ENCODE measurements at places on chromosomes 2 and 18.

GRCh38 chr18:48137374-48138081 lies 207.1 kb upstream of the SMAD2 start:
- no peak for DNase-seq

- DNase-seq: no peak
Measured at GRCh38 chr2:11024259-11024645, 112.5 kb downstream of the KCNF1 start.

DNA sequence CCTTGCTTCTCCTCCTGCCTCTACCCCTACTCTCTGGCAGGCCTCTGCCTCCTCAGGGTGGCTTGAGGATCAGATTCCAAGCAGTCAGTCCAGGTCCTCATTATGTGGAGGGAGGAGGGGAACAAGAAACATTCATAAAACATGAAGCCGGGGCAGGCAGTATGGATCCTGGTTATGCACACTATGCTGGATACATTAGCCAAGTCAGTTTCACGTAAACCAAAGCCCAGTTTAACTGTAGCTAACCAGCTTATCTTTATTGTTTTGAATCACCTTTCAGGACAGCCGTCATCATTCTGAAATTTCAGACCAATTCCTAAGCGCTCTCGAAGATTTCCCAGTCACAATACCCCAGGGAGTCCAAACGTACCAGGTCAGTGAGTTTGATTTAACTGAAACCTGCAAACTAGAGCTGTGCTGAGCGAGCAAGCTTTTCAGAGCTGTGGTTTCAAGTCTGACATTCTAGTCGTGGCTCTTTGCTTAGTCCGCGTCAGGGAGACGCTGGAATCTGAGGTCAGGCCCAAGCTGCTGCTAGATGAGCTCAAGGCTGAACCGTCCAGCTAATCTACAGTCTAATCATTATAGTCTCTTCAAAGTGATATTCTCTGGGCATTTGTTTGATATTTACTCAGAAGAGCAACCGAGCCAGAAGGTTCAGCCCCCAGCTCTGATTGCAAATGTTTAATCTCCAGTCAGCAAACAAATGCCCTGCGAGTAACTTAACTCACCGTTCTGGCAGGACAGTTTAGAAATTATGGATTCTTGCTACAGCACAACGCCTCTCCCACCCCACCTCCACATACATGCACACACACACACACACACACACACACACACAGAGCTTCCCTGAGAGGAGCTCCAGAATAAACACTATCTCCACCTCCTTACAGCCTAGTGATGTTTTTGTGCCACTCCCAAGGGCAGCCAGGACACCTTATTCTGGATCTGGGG lies 63.8 kb upstream of the BZW1 start:
- no peak for DNase-seq

- no peak for DNase-seq
Measured at GRCh38 chr2:205448189-205448588, 234.1 kb upstream of the NRP2 start.

GRCh38 chr2:184507254-184507653 lies 91.1 kb upstream of the ZNF804A start:
- no peak for DNase-seq

GRCh38 chr2:84904717-84905174 lies 710 bp upstream of the TMSB10 start:
- DNase-seq: peak; percentile 65

GRCh38 chr2:205571360-205571959 lies 110.8 kb upstream of the NRP2 start:
- DNase-seq: no peak

DNA sequence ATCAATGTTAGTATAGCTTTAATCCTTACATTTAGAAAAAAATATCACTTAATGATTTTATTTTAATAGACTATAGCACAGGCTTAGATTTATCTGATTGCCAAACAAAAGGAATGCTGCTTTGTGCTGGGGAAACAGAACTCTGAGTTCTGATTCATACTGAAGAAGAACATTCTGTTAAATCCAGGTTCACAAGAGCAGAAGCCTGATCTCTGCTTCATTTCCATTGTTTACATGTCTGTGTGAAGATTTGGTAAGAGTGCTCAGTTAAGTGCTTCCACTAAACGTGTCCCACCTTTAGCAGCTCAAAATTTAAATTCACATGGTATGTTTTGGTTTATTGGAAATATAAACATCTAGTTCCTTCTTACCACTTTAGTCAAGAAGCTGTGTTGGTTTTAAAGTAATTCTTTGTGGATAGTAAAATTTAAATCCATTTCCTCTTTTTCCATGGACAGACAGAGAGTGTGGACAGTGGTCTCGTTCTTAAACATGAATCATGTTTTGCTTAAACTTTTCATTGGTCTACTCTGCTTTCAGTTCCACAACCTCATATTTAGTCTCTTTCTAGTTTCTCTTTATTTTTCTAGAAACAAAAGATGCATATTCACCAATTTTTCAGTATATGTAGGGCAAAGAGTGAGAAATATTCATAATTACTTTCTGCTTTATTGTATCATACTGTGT lies 59.1 kb downstream of the NYAP2 start:
- DNase-seq: no peak

- DNase-seq: no peak
Measured at GRCh38 chr2:60079562-60079961, 473.9 kb downstream of the BCL11A start.

DNA sequence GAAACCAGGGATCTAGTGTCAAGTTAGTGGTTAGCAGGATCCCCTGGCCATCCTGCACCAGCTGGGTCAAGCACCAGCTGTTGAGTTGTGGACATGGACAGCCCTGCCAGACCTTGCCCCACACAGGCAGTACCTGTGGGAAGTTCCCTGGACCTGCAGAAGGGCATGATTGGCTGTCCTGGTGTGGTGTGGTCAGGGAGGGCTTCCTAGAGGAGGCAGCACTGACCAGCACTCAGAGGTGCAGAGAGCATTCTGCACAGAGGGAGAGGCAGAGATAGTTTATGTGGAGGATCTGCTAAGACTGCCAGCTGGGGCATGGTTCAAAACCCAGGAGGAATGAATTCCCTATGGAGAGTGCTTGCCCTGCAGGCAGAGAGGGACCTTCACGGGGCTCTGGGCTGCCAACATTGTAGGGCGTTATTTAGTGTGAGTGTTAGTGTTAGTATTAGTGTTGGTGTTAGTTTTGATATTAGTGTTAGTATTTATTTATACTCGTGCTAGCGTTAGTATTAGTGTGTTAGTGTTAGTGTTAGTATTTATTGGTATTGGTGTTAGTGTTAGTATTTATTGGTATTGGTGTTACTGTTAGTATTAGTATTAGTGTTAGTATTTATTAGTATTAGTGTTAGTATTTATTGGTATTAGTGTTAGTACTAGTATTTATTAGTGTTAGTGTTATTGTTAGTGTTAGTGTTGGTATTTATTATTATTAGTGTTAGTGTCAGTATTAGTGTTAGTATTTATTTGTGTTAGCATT lies 31.9 kb downstream of the TWIST2 start:
- peak; percentile 33 for DNase-seq

- DNase-seq: no peak
Measured at GRCh38 chr2:226687641-226688253, 111.9 kb downstream of the IRS1 start.

DNA sequence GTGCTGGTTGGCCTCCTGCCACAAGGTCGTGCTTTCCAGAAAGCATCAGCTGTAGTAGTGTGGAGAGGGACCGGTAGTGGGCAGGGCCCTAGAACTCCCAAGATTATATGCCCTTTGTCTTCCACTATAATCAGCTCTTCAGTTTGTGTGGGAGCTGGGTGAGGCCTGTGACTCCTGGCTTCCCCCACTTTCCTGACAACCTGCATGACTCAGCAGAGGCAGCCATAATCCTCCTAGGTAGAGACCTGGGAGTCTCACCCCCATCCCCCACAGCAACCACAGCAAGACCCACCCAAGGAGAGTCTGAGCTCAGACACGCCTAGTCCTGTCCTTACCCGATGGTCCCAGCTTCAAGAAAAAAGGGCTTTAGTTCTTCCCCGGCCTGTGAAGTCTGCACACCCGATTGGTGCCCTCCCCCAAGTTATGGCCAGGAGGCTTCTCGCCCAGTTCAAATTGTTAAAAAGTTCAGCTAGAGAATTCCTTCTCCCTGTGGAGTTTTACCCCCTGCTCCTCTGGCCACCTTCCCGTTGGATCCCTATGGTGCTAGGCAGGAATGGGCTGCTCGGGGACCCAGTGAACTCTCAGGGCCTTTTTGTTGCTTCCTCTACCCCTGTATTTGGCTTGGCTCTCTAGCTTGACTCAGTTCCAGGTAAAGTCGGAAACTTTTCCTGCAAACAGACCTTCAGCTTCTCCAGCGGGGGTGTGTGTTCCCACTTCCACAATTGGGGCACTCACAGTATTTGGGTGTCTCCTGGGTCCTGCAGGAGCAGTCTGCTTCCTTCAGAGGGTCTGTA lies 57.8 kb upstream of the FAM237A start:
- DNase-seq: no peak

DNA sequence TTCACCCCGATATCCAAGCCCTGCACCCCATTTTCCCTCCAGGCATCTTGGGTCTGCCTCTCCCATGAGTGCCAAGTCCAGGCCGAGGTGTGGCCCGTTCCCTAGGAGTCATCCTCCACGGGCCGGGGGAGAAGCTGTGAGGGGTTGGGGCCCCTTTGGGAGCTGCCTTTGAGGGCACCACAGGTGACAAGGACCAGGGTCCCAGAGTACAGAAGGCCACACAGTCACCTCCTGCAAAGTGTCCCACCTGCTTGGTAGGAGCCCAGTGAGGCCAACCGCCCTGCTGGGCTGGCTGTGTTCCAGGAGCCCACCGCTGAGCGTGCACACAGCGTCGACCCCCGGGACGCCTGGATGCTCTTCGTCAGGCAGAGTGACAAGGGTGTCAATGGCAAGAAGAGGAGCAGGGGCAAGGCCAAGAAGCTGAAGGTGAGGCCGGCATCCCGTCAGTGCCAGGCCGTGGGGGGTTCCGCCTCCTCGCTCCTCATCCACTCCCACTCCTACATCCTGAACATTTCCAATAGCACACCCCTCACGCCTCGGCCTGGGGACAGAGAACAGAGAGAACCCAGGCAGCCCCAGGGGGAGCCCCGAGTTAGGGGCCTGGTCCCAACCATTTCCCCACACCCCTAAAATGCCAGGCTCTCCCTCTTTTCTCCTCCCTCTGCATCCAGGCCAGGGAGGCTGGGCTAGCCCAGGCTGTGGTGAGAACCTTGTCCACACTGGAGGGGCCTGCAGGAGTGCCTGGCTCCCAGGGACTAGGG lies 2.7 kb downstream of the ERFE start:
- no peak for DNase-seq

GRCh38 chr2:150387586-150388288 lies 99.7 kb downstream of the RND3 start:
- no peak for DNase-seq

DNA sequence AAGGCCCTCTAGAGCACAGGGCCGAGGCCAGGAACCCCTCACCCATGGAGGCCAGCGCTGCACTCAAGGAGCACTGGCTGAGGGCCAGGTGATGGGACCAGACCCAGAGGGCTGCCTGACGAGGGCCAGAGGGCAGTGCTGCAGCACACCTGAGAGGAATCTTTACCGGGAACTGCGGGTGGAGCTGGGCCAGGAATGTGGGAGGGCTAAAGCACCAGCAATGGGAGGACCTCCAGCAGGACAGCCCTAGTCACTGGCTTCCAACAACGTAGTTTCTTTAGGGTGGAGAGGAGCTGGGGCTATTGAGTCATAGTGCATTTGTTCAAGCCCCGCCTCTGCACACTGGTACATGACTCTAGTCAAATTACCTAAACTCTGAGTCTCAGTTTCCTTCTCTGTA lies 143.4 kb downstream of the TMEM17 start:
- no peak for DNase-seq

DNA sequence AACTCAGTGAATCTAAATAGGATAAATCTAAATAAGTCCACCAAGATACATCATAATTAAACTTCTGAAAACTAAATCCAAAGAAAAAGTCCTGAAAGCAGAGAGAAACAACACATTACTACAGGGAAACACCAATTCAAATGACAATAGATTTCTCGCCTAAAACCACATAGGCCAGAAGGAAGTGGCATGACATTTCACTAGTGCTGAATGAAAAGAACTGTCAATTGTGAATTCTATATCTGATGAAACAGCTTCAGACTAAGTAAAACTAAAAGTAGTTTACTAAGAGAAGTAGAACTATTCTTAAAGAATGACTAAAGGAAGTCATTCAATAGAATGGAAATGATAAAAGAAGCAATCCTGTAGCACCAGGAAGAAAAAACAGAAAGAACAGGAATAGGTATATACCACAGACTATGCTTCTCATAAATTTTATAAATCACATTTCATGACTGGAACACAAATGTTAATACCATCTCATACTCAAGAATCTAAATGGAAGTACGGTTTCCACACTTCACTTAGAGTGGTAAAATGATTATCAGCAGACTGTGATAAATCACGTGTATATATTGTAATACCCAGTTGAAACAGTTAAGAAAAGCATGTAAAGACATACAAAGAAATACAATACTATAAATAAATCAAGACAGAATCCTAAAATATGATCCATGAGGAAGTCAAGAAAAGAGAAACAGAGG lies 46.4 kb downstream of the ASXL2 start:
- DNase-seq: no peak

- no peak for DNase-seq
Measured at GRCh38 chr2:197461057-197461456, 7.7 kb downstream of the COQ10B start.

GRCh38 chr2:207423886-207424285 lies 105.9 kb upstream of the CREB1 start:
- DNase-seq: peak; percentile 57

- no peak for DNase-seq
Measured at GRCh38 chr2:9738535-9739496, 104.5 kb upstream of the TAF1B start.
